ENCODE measurements at places on chromosomes 7 and 10. TPM values are rescaled to one million over a fixed set of nuclear protein-coding genes. Genes with fewer than 3 reads are reported as not detected.

The ZCCHC24 gene
- total RNA-seq, result 24.7 TPM

The MUC3A gene
- total RNA-seq, result not detected

The LBX1 gene
- total RNA-seq, result under 0.01 TPM

The NEUROD6 gene
- total RNA-seq, result not detected

The KIAA1217 gene
- total RNA-seq, result 3.9 TPM

The GIMAP4 gene
- not detected for total RNA-seq
